ENCODE measurements at places on chromosomes 4 and X.

DNA sequence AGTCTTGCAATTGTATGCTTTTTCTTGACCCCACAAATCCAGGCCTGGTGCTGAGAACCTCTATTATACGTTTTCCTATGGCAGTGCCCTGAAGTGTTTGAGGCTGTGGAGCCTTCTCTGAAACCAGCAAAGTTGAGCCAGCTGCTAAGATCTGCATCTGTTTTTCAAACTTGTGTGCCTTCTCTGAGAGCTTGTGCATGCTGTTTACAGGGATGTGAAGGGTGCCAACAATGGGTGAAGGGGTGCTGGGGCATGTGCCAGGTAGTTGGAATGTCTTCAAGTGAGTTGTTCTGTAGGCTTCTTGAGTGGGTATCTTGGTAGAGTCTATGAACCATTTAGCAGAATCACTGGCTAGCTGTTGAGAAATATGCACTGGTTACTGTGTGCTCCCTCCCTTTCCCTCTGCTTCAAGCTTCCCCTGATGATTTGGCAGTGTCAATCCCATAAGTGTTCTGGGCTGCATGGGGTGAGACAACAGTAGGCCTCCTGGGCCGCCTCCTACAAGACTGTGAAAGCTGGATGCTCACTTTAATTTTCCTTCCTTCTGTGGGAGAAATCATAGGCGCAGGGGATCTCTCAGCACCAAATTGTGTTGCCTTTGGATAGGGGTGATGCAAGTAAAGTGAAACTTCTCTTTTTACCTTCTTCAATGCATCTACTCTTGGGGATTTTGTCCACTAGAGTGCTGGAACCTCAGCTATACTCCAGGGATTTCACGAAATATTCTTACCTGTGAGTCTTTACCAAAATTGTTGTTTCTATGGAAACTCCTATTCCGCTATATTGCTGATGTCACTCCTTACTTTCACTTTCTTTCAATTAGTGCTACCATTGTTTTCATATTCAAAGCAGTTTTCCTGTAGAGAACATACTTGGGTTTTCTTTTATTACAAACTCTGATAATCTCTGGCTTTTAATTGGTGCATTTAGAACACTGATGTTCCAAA is 30.0 kb downstream of the ITM2A start:
- DNase-seq, result no peak

DNA sequence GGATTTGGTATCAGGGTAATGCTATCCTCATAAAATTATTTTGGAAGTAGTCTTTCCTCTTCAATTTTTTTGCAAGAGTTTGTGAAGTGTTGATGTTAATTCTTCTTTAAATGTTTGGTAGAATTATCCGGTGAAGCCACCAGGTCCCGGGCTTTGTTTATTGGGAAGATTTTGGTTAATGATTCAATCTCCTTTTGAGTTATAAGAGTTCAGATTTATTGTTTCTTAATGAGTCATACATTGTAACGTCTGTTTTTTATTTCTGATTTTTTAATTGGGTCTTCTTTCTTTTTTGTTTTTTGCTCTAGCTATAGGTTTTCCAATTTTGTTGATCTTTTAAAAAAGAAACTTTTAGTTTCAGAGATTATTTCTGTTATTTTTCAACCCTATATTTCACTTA is 412.3 kb downstream of the PDGFC start:
- no peak for DNase-seq

DNA sequence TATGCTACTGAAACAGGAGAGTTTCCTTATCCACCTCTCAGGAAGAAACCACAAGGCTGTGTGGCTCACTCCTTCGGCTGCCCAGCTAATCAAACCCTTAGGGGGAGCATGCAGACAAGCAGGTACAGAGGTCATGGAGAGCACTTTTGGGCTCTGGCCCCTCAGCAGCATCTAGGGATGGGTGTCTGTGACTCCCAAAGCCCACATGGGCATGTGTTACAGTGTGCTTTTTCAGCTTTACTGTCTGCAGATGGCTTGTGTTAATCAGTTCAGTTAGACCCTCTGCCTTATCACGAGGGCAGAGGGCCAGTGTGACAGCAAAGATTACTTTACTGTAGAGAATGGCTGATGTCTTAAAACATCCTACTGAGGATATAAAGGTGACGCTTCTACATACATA is 447.4 kb downstream of the PCDH10 start:
- DNase-seq, result no peak

GRCh38 chr4:10917566-10917965 is 233.0 kb upstream of the CLNK start:
- no peak for DNase-seq

DNA sequence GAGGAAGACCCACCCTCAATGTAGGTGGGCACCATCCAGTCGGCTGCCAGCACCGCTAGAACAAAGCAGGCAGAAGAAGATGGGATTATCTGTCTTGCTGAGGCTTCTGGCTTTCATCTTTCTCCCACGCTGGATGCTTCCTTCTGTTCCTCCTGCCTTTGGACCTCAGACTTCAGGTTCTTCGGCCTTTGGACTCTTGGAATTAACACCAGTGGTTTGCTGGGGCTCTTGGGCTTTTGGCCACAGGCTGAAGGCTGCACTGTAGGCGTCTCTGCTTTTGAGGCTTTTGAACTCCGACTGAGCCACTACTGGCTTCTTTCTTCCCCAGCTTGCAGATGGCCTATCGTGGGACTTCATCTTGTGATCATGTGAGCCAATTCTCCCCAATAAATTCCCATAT is 55.1 kb downstream of the PDLIM5 start:
- no peak for DNase-seq
